ENCODE measurements at places on chromosomes 16 and 17.

DNA sequence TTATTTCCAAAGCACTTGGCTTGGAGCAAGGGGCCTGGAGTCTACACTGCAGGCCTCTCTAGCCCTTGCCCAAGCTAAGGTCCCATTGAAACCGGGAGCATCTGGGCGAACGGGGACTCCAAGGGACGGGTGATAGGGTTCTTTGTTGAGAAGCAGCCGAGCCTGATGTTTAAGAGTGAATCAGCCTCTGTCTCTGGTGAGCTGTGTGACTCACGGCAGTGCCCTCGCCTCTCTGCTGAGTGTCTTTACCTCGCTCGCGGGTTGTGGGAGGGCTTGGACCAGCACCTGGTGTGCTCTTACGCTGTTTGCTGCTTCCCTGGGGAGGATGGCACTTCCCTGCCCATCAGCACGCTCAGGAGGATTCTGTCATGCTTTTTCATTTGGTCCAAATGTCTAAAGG is 1.3 kb downstream of the HGS start:
- DNase-seq, result no peak

GRCh38 chr16:73166947-73167550 is 119.1 kb upstream of the ZFHX3 start:
- DNase-seq, result no peak

- no peak for DNase-seq
These were observed 42.2 kb downstream of the DNAH9 start for GRCh38 chr17:11640463-11640814.

GRCh38 chr16:35747658-35748455 is 2288.4 kb downstream of the TP53TG3F start:
- DNase-seq, result no peak

DNA sequence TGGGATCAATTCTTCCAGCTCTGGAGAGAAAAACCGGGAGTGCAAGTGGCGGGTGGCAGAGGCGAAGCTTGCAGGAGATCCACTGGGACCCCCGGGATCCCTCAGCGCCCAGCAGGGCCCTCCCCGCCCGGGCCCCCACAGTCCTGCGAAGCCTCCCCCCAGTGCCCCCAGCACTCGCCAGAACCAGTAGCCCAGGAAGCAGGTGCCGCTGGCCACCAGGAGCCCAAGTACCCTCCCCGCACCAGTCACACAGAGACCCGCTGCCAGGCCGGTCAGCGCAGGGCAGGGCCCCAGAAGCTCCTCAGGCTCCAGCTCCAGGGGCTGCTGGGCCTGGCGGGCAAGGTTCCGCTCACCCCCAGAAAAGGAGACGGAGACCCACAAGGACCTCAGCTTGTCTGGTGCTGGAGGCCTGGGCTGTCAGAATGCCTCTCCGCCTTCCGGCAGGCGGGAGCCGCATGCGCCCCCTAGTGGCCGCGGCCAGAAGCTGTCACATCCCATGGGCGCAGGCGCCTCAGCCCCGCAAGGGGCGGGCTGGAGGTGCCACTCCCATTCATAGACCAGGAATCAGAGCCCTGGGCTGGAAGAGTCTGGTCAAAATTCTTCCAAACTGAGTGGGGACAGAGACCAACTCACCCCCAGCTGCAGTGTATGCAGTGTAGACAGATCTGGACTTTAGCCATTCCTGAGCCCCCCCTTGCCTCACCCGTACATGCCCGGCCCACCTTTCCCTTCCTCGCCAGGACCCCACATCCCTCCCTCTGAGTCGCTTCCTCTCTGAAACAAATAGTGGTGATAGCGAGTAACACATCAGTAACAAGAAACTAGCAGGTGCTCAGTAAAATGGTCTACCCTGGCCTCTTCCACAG is 1002.3 kb downstream of the KCNJ18 start:
- no peak for DNase-seq

DNA sequence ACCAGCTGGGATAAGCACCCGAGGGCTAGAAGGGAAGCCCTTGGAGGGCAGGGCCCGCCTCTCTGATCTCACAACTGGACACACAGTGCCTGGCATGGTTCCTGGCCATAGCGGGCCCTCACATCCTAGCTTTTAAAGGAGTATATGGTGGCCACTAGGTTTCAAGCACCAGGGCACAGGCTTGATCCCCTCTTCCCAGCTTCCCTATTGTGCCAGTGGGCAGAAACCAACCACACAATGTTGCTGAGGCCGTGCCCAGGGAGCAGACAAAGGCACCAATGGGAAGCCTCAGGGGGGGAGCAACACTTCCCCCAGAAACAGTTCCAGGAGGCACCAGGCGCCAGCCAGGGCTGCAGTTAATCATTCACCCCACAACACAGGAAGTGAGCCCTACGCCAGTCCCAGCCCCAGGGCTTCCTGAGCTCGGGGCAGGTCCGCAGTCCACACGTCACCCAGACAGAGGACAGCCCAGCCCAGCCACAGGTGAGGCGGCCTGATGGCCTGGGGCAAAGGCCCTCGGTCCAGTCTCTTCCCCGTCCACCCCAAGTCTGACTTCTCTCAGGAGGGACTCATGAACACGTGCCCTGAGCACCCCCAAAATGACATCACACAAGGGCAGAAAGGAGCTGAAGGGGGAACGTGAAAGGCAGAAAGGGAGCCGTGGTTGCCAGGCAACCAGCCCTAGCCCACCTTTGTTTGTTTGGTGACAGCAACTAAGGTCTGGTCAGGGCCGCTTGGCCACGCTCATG is 12.8 kb downstream of the SMIM5 start:
- DNase-seq, result no peak
